Hematopoietic multipotent progenitor cell treated with erythropoietin and hydrocortisone succinate and interleukin-3 and kit ligand, for 15 days (in vitro differentiated cells): ENCODE measurements at places on chromosomes 4 and X.

- DNase-seq = no peak
Observed at GRCh38 chr4:159283696-159284095, 180.8 kb downstream of the RAPGEF2 start.

- no peak for DNase-seq
Observed at GRCh38 chr4:174248407-174248806, 35.1 kb downstream of the FBXO8 start.

DNA sequence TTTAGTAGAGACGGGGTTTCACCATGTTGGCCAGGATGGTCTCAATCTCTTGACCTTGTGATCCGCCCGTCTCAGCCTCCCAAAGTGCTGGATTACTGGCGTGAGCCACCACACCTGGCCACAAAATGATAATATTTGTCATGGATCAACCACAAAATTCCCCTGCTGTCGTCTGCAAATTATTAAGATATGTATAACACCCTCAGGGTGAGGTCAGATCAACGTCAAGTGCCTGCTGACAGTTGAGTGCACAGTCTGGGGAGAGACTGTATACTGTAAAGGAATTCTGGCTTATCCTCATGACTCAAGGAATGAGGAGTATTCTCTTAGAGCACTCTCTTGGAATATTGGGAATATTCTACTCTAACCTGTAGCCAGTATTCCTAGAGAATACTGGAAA lies 11.2 kb downstream of the EPGN start:
- no peak for DNase-seq

- DNase-seq = no peak
Observed at GRCh38 chr4:25861951-25862410, 807 bp downstream of the SEL1L3 start.

DNA sequence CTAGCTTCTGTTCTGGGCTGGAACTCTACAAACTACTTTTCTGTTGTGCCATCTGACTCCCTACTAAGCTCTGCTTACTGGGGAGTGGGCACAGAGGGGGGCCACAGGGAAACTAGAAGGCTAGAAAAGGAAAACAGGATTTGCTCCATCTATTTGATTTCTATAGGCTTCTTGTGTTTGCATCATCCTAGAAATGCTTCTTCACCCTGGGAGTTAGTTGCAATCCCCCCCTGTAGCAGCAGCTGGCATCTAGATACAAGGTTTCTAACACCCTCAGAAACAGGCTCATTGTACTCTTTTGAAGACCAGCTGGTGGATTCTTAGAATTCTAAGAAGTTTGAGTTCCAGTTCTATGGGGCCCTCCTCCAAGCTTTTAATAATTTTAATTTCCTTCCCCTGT lies 213.4 kb downstream of the TMA16 start:
- DNase-seq = no peak

GRCh38 chr4:1449833-1450741 lies 43.8 kb upstream of the NKX1-1 start:
- DNase-seq = no peak

- DNase-seq = no peak
Observed at GRCh38 chrX:133151336-133151735, 54.4 kb upstream of the USP26 start.

DNA sequence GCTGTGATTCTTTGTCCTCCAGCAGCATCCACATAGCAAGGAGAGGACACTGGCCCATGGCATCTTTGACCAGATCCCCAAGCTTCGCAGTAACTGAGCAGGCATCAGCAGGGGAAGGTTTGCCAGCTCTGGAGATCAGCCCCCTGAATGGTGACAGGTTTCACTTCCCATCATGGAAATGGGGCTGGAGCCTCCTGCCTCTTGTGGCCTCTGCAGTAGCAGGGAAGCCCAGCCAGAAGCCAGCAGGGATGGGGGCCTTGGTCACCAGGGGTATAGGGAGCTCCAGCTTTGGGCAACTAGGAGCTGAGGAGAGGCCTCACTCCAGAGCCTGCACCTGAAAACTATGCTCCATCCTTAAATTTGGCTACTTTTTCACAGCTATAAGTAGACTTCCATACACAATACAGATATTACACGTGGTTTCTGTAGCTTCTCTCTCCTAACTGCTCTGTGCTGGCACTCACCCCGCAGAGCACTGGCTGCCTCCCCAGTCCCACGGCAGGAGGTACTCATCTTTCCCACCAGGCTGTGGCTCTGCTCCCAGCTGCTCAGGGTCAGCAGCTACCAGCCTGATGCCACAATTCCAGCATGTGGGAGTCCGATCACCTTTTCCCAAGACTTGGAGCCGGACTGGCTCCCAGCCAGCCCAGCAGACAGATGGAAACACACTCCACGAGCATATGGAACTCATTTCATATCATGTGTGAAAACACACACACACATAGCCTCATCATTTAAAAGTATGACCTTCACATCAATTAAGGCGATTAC lies 2.8 kb downstream of the TMEM271 start:
- DNase-seq = no peak

DNA sequence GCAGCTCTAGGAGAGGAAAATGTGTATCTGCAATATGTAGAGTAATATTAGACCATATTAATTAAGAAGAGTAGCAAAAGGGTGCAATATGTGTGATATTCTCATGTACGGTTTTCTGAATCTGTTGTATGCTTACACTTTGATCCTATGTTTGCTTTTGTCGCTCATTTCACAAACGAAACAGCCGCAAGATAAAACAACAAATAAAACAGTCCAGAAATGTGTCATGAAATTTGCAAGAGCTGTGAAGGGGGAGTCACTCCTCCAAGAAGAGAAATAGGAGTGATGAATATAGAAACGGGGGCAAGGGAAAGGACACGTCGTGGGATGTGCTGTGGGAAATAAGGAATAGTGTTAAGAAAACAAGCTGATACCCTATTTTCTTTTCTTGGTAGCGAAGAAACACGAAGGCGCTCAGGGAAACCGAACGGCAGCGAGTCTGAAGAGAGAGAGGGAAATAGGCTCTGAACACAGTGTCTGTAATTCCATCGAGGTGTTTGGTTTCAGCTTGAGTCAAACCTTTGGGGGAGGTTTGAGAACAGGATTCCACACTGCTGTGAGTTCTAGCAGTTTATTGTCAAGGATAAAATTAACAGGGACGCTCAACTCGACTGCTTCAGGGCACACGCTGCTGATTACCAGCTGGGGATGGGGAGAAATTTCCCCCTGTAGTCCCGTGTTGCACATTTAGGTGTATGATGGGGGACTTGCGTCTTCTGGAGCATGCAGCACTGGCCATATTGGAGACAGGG lies 595.6 kb upstream of the TENM3 start:
- DNase-seq = no peak

DNA sequence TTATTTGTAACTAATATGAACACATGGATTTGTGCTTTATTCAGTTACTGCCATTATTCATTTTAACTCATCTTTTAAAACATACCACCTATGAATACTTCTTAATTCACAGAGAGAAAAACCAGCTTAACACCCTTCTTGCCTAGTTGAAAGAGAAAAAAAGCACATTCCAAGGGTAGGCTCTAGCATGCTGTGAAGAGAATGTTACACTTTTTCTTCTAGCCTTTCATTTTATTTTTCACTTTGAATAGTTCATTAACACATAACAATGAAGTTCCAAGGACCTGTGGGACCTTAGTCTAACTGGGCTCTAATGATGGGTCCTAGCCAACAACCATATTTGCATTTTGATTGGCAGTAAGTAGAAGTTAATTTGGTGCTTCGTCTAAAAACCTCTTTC lies 279.9 kb upstream of the MAGEB2 start:
- no peak for DNase-seq

GRCh38 chrX:150777328-150777992 lies 84.3 kb downstream of the MTMR1 start:
- no peak for DNase-seq

DNA sequence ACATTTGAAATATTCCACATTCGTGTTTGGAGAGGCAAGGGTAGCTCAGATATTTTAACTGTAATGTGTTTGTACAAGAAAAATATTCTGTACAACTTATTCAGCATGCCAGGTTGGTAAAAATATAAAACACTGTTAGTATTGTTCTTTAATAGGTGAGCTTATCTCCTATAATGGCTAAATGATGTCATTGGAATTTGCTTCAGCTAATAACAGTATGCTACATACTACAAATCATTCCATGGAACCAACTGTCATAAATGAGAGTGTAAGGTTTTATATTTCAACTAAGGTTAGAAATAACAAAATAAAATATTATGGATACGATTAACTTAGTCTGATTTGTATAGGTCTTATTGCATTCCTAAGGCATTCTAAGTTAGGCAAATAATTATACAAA lies 206.6 kb downstream of the ADGRL3 start:
- no peak for DNase-seq

- DNase-seq = no peak
Observed at GRCh38 chr4:89762311-89762710, 74.7 kb downstream of the SNCA start.

- DNase-seq = no peak
Observed at GRCh38 chr4:29717287-29718057, 1002.7 kb upstream of the PCDH7 start.

- DNase-seq = no peak
Observed at GRCh38 chrX:71660562-71661416, 6.6 kb upstream of the LOC101059915 start.

DNA sequence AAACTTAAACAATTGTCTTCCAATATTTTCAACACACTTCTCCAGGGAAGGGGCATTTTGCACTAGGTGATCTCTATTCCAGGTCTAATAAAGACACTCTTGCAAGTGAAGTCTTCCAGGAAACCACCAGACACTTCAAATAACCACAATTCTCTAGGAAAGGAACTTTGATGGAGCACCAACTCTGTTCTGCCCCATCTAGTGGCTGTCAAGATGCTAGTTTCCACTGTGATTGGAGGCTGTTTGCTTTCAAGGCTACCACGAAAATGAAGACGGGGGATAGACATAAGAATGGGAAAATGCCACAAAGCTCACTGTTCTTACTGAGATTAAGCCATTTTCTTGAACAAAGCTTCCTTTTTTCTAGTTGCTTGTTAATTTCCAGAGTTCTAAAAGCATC lies 100.6 kb upstream of the F9 start:
- DNase-seq = no peak

GRCh38 chr4:24674279-24674678 lies 89.9 kb upstream of the DHX15 start:
- DNase-seq = no peak

GRCh38 chr4:151250706-151251105 lies 26.3 kb upstream of the PRSS48 start:
- no peak for DNase-seq

GRCh38 chr4:53478671-53479456 lies 101.4 kb downstream of the FIP1L1 start:
- DNase-seq = no peak

DNA sequence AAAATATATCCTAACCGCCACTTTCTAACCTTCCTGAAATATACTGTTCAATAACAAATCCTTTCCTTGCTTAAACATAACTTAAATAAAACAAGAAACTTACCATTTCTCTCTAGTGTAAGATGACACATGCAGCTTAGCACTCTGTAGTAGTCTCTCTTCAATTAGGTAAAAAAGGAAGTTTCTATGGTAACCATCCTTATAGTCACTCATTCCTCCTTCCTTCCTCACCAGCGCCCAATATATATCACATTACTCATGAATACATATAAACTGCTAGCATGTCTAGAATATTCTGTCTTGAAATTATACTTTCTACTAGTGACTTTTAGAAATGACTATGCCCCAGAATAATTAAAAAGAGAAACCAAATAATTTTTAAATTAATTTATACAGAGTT lies 112.2 kb downstream of the SNCA start:
- DNase-seq = no peak

DNA sequence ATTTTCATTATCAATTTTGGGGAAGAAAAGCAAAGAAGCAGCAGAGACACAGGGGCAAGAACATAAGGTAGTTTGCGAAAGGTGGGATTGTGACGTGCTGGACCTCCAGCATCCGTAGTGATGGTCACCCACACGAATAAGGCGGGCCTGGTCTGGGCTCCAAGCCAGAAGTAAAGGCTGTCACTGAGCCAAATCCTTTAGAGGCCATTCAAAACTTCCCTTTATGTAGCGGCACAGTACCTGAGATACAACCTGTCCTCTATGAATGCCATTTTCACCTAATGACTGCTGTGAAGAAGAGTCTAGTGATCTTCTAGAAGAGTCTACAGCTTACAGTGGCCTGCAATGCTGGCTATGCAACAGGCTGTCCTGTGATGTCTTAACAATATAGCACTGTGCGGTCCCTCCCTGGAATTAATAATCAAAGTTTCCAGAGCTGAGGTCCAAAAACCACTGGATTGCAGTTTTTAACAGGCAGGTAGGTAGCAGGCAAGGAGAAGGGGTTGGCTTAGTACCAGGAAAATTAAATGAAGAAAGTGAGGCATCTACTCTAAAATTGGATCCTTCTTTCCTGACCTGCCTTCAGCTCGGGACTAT lies 56.2 kb downstream of the TRIML1 start:
- DNase-seq = no peak

GRCh38 chr4:135316266-135316779 lies 1114.7 kb upstream of the PABPC4L start:
- DNase-seq = no peak
